ENCODE measurements at places on chromosomes 3 and 15.

DNA sequence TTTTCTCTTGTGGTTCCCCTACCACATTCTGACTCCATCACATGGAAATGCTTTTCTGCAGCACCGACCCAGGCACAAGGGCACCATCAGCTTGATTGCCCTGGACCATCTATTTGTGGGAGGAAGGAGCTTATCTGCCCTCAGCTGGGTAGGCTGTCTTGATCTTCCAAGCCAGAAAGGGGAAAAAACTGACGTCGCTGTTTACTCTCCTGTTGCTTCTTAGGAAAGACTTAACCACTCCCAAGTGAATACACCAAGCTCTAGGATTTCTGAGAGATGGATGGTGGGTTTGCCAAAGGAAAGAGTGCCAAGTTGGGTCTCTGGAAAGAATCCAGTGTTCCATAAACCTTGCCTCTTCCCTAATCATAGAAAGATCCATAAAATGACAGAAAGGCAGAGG, 4.0 kb downstream of the TNFAIP8L3 start:
- DNase-seq = no peak

- DNase-seq = no peak
These were observed 419.8 kb upstream of the AZI2 start for GRCh38 chr3:28768439-28768838.

- DNase-seq = peak; percentile 22
These were observed 8.6 kb upstream of the STX19 start for GRCh38 chr3:94036909-94037507.

DNA sequence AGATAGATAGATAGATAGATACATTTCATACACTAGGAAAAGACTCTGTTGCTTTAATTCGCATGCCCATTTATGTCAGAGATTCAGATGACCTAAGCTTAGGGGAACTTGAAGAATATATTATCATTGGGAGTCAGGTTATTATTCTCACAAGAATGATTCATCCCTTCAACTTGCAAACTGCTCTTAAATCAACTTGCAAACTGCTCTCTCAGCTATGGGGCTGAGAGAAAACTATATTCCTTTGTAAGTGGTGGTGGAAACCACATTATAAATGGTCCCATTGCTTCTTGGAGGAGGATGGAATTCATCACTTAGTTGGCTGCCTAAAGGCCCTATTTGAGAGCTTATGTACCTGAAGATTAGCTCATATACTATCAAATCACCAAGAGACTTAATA, 160.9 kb upstream of the STAC start:
- no peak for DNase-seq

DNA sequence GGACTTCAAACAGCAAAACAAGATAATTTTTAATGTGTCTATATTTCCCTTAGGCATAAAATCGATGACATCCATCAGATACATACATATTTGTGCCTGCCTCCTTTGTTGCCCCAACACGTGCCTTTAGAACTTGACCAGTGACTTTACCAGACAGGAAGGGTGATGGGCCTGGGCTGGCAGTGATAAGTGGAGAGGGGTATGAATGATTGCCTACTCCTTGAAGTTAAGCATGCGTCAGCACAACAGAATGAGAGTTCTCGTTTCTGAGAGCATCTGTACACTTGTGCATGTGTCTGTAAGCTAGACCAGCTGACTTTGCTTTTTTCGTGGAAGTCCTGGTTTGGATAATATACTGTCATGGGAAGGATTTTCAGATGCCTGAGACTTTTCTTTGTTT, 54.9 kb upstream of the COL6A6 start:
- DNase-seq = no peak

GRCh38 chr3:11591391-11592282, 52.1 kb downstream of the VGLL4 start:
- no peak for DNase-seq

DNA sequence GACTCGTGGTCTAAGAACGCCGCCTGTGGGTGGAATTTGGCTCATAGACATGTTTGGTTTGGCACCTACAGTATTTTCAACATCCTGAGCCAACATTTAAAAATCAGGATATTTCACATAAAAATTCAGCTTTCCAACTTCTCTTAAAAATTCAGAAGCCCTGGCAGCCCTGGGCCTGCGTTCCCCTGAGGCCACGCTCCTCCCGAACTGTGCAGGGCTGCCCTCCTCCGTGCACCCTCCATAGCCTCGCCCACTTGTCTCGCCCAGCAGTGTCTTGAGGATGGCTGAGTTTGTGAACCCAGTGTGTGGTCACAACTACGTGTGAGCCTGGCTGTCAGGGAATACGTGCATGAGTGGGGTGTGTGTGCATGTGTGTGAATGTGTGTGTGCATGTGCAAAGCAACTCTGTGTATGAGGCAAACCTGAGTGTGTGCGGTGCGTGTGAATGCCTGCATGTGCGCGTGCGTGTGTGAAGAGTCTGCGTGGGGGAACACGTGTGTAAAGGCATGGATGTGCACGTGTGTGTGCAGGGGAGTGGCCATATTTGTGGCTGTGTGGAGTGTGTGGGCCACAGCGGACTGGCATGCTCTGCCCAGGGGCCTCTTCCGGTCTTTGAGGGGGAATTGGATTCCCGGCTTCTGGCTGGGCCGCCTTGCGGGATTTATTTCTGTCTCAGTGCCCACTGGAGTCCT, 30.9 kb downstream of the PTH1R start:
- DNase-seq = no peak

GRCh38 chr3:132267391-132267993, 49.7 kb upstream of the ACP3 start:
- no peak for DNase-seq

- DNase-seq = peak; percentile 51
These were observed 627 bp downstream of the NT5DC2 start for GRCh38 chr3:52532838-52533622.

GRCh38 chr3:17840126-17840525, 97.7 kb upstream of the TBC1D5 start:
- DNase-seq = no peak

- DNase-seq = no peak
These were observed 12.1 kb upstream of the WDR5B start for GRCh38 chr3:122427857-122428471.

DNA sequence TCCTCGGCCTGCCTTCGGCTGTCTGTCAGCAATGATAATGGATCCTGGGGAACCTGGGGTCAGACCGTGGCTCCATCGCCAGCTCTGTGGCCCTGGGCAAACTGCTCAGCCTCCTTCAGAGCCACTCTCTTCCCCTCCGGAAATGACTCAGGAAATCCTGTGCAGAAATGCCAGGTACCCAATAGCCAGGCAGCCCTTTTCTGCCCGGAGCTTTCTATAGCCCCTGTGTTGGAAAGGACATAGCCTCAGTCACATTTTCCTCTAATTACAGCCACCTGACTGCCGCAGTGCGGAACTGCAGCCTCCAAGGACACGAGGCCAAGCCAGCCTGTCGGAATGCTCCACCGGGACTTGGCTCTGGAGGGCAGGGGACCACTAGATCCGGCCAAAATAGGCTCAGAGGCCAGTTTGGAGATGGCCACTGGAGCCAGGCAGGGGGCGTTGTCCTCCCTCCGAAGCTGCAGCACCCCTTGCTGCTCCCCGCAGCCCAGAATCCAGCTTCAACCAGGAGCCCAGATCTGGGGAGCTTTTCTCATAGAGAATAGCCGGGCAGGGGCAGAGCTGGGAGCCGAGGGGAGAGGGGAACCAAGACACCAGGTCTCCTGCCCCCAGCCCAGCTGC, 11.6 kb upstream of the ZXDC start:
- peak; percentile 85 for DNase-seq

DNA sequence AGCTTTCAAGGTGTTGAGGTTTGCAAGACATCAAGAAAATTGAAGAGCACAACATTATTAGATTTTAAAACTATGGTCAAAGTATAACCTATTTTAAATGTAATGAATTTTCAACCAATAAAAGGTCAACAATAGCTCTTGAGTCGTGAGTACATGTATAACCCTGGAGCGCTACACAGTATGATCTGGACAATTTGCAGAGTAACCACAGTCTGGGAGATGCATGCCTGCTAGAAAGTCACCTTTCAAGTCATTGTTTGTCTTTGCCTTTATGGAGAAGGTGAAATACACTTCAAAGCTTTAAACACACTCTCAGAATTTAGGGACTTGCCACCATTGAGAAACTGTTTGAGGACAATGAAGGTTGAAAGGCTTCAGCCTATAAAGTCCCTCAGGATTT, 112.6 kb upstream of the ALCAM start:
- DNase-seq = no peak

DNA sequence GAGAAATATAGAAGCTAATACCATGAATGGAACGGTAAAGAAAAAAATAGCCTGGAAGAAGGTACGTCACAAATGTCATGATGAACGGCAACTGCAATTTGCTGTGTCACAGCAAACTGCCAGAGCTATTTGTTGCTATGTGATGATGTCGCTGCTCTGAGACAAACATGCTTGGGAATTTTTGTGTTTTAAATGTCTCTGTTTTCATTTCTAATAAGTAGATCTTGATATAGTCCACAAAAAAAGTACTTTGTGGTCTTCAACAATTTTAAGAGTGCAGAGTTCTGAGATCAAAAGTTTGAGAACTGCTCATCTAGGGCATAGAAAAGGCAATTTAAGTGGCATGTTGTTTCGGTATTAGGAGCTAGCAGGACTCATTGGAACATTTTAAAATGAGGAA, 4.3 kb upstream of the NR1D2 start:
- no peak for DNase-seq

DNA sequence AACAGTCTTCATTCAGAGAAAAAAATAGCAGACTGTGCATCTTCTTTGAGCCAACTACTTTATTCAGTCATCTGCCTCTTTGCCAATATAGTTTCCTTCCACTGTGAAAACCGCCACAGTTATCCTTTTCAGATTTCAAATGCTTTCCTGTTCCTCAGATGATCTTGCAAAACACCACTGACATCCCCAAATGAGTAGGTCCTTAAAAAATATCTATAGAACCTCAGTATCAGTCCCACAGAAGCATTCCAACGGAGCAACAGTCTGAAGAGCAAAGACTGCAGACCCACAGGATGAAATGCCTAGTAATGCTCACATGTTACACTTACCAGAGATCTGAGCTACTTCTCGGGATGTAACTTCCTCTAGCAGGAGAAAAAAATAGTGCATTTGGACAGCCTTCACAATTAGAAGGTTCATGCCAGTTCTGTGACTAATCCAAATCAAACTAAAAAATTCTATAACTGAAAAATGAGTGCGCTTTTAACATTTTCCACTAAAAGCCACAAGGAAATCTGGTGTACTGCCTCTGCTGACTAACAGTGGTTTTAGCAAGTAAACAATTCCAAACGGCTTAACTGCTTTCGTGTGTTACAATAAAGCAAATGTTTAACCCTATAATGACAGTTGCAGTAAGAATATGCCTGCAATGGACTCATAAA, at the start of gene ANKRD28:
Gene ANKRD28, minus strand, starts transcription at position 338 of the 662 bp plus-strand sequence. CDS start 1,458 bp downstream, outside the sequence.
- peak; percentile 80 for DNase-seq

GRCh38 chr3:19229086-19229485, 80.8 kb downstream of the KCNH8 start:
- no peak for DNase-seq

DNA sequence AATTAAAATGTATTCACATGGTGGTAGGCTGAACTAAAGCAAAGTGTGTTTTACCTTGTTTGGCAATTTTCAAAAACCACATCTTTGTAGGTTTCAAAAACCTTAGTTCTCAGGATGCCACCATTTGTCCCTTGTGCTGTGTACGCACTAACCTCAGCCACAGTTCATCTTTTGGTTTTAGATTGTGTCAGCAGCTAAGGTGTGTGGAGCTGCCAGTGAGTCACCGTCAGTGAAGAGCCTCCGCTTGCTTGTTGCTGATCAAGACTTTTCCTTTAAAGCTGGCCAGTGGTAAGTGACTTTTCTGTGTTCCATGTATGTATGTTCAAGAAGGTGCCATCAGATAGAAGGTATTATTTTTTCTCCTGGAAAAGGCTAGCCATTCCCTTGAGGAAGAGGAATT, 21.1 kb downstream of the OXNAD1 start:
- no peak for DNase-seq

- no peak for DNase-seq
These were observed 80.2 kb downstream of the MTHFS start for GRCh38 chr15:79816571-79816970.

DNA sequence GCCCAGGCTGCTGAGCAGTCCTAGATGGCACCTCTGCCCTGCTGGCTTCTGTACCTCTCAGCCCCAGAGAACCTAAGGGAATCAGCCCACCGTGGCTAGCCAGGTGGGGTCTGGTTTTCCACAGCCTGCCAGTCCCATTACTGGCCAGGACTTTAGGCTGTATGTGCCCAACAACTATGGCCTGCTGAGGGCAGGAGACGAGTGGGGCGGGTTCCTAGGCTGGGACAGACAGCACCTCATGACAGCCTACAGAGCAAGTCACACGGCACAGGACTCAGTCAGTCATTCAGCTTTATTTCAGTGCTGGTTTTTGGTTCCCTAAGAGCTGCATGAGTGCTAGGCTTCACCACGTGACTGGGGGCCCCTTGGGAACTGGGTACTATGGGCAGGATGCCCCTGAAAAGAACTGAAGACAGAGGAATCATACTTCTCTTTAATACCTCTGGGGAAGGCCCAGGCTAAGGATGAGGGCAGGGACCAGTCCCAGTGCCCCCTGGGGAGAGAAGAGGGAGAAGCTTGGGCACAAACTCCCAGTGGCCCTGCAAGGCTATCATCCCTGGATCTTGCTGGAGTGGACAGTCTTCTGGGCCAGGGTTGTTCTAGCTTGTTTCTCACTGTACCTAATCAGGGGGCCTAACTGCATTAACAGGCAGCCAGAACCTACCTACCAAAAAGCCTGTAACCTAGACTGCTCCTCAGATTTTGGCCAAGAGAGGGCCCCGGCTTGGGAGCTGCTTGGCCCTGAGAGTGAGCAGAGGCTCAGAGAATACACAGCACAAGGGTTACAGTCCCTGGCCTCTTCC, 14.8 kb downstream of the CLK3 start:
- peak; percentile 56 for DNase-seq

- DNase-seq = no peak
These were observed 1.9 kb downstream of the NFKBIZ start for GRCh38 chr3:101851072-101851770.

DNA sequence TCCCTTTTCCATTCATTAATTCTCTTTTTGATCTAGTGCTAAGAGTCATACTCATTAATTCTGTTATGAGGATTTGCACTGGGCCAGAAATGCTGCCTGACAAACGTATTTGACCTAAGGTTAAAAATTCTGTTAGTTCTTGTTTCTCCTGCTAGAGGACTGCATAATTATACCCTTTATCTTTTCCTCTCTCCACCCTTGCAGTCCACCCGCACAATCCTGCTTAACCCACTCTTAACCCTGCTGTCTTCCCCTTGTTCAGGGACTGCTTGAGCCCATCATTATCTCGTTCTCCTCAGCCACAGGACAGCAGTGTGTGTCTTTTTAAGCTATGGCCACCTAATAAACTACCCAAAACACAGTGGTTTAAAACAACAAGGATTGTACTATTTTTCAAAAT, 31.1 kb upstream of the DYNC1LI1 start:
- DNase-seq = no peak

DNA sequence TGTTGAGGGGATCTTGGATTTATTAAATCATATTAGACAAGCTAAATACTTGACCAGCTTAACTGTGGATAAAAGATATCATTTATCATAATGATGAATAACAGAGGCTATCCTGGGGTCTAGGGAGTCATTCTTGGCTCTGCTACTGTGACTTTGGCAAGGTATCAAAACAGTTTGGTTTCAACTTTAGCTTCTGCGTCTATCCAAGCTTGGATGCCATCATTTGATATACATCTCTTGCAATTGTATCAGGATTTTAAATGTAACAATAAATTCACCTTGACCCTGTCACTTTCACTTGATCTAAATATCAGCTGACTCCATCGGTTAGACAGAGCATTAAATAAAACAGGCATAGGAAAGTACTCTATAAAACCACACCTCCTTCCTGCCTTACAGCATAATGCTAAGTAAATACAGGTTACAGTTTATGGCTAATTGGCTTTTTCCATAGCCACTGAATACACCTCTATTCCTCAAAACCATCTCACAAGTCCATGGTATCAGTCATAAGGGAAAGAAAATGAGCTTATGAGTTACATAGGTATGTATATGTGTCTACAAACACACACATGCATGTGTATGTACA, 262.9 kb downstream of the CTNNB1 start:
- DNase-seq = no peak
